Activated CD4-positive, alpha-beta T cell treated with anti-CD3 and anti-CD28 coated beads, Interleukin-2, amount 10 ng/mL, durations not matched to agents 7 days and 5 days (primary cell): ENCODE measurements at places on chromosomes 4 and X. TPM values are rescaled to one million over a fixed set of nuclear protein-coding genes. Genes with fewer than 3 reads are reported as not detected.

- H3K27me3 ChIP-seq = peaks cover 8% of the 10 kb centered on the region
- H3K27ac ChIP-seq = no peak overlapping the region
- H3K36me3 ChIP-seq = no peaks in the 10 kb centered on the region
- H3K4me3 ChIP-seq = no peak overlapping the region
- no peak for DNase-seq
Measured at GRCh38 chr4:15706646-15707362, 3.9 kb downstream of the BST1 start.

STEEP1 gene
- 22.9 TPM for total RNA-seq

DNA sequence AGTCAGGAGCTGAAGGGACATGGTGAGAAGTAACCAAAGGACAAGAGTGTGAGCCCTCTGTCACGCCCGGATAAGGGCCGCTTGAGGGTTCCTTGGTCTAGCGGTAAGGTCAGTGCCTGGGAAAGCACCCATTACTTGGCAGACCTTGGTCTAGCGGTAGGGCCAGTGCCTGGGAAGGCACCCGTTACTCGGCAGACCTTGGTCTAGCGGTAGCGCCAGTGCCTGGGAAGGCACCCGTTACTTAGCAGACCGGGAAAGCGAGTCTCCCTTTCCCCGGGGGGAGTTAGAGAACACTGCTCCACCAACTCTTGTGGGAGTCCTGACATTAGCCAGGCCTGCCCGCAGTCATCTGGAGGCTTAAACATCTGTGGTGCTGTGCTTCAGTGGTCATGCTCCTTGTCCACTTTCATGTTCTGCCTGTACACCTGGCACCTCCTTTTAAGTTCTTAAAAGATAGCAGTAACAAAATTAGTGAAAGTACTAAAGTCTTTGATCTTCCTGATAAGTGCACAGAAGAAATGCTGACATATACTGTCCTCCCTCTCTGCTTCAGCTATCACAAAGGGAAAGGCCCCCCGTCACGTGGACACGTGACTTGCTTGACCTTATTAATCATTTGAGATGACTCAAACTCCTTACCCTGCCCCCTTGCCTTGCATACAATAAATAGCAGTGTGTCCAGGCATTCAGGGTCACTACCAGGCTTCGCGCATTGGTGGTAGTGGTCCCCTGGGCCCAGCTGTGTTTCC lies 9.3 kb upstream of the SEC24B start:
- peaks cover 6% of the 10 kb centered on the region for H3K4me1 ChIP-seq
- H3K27ac ChIP-seq = no peak overlapping the region
- H3K4me3 ChIP-seq = no peak overlapping the region

GRCh38 chr4:156634612-156635011 lies 337.0 kb downstream of the PDGFC start:
- H3K36me3 ChIP-seq = no peaks in the 10 kb centered on the region
- no peak overlapping the region for H3K27ac ChIP-seq
- DNase-seq = no peak
- H3K4me1 ChIP-seq = no peaks in the 10 kb centered on the region

TMPRSS11F gene
- total RNA-seq = not detected

- no peaks in the 10 kb centered on the region for H3K27me3 ChIP-seq
- H3K4me3 ChIP-seq = no peak overlapping the region
- no peak for DNase-seq
- no peaks in the 10 kb centered on the region for H3K36me3 ChIP-seq
Measured at GRCh38 chrX:132676561-132677186, 187.8 kb upstream of the MBNL3 start.

DNA sequence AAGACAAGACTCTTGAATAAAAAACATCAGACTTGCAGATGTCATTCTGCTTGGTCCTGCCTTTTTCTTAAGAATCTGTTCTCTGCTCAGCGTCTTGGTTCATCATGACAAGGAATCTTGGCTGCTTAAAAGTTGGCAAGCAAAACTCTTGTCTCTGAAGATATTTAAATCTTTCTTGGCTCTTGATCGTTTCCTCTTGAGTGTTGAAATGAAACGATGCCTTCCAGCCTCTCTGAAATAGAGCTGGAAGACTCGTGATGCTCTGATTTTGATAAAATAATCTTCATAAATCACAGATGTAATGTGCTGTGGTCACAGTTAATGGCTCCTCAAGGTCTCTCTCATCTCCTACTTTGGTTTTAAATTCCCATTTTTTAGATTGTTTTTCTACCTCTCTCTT lies 39.9 kb upstream of the TMEM192 start:
- H3K4me1 ChIP-seq = no peaks in the 10 kb centered on the region
- no peaks in the 10 kb centered on the region for H3K36me3 ChIP-seq
- peaks cover 11% of the 10 kb centered on the region for H3K27me3 ChIP-seq
- H3K4me3 ChIP-seq = no peak overlapping the region
- DNase-seq = no peak

GRCh38 chrX:136797787-136798186 lies 17.1 kb upstream of the ARHGEF6 start:
- no peak for DNase-seq
- H3K4me3 ChIP-seq = no peak overlapping the region
- H3K27ac ChIP-seq = no peak overlapping the region
- peaks cover 14% of the 10 kb centered on the region for H3K4me1 ChIP-seq

- no peak overlapping the region for H3K4me3 ChIP-seq
- H3K27me3 ChIP-seq = peaks cover 22% of the 10 kb centered on the region
- no peak overlapping the region for H3K27ac ChIP-seq
- H3K4me1 ChIP-seq = no peaks in the 10 kb centered on the region
- DNase-seq = no peak
Measured at GRCh38 chrX:132968296-132968949, 10.0 kb upstream of the HS6ST2 start.

DCAF4L1 gene
- total RNA-seq = 0.07 TPM

DNA sequence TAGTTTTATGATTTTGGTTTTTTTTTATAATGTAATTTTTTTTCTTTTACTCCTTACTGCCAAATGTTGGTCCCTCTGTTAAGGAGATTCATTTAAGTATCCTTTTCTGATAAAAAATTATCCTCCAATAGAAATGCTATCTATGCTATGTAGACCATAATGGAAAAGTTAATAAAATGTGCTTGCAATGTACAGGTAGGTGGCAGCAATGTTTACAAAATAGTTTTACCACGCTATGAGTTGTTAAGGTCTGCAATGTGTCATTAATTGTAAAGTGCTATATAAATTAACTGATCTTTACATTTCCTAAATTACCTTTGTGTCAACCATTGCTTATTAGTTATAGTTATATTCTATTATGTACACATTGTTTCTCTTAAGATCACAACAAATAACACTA lies 3.8 kb upstream of the CENPC start:
- no peaks in the 10 kb centered on the region for H3K27me3 ChIP-seq
- H3K4me1 ChIP-seq = peaks cover 26% of the 10 kb centered on the region
- H3K36me3 ChIP-seq = peaks cover 5% of the 10 kb centered on the region
- peak; percentile 26 for DNase-seq
- H3K27ac ChIP-seq = no peak overlapping the region

HHIP gene
- total RNA-seq = not detected

GRIA2 gene
- not detected for total RNA-seq

ARR3 gene
- not detected for total RNA-seq
